NCI-H1048 (cell line): ENCODE measurements at places on chromosomes 16 and 17.

GRCh38 chr16:67024384-67025209, 4.4 kb upstream of the CBFB start:
- DNase-seq = no peak

GRCh38 chr16:50751528-50751927, 9.6 kb downstream of the CYLD start:
- no peak for DNase-seq

- DNase-seq = no peak
Observed at GRCh38 chr17:35617505-35617904, 30.4 kb downstream of the AP2B1 start.

- no peak for DNase-seq
Observed at GRCh38 chr16:74760007-74760767, 14.4 kb downstream of the FA2H start.

- DNase-seq = no peak
Observed at GRCh38 chr17:73064084-73064938, 28.2 kb downstream of the SLC39A11 start.

GRCh38 chr16:610513-611381, 20.0 kb upstream of the WFIKKN1 start:
- no peak for DNase-seq

DNA sequence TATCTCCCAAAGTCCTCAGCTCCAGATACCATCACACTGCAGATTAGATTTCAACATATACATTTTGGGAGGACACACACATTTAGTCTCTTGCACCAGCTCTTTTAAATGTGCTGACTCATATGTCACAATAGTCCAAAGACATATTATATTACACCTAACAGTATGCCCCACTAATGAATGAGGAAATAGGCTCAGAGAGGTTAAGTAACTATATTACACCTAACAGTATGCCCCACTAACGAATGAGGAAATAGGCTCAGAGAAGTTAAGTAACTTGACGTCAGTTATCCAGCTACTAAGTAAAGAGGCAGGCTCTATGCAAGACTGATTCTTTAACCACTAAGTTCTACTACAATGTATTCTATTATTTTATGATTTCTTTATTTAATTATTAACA, 9.7 kb downstream of the IRX6 start:
- no peak for DNase-seq

DNA sequence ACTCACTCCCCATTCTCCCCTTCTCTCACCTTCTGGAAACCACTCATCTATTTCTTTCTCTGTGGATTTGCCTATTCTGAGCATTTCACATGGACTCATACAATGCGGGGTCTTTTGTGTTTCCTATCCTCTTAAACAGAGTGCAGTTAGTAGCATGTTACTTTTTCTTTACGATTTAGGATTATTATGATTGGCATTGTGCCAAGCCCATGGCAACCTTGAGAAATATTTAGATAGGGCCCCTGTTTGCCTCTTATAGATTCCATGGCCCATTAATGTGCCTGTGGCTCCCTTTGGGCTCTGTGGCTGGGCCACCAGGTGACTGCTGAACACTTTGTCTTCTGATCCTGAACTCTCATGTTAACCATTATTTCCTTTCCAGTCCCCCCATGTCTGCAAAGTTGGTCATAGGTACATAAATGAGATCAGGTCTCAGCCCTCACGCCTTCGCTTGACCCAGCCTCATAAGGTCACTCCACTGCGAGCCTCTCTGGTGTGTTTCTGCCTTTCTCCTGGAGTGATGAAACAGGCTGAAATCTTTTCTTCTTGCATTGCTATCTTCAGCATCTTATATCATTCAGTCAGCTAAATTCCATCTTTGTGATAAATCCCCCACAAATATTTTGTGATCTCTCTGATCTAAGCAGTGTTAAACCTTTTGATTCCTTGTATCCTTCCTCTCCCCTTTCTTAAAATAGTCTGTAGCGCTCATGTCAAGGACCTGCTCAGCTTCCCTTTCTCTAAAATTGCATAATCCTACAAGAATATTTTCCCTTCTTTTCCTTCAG, 44.0 kb downstream of the MYH3 start:
- no peak for DNase-seq

DNA sequence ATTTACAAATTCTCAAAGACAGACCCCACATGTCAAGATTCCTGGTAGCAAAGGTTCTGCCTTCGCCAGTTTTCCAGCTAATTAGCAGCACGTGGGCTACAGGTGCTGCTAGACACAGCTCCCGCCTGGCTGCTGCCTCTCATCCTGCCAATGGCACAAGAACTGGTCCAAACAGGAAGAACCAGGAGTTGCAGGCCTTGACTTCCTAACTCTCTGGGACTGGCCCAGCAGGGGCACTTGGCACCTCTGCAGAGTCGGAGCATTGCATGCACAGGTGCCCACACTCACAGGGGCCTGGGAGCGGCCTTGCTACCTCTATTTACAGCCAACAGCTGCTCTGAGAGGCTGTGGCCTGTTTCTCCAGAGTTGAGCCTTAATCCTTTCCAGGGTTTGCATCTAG, 39.6 kb downstream of the TK2 start:
- DNase-seq = no peak

DNA sequence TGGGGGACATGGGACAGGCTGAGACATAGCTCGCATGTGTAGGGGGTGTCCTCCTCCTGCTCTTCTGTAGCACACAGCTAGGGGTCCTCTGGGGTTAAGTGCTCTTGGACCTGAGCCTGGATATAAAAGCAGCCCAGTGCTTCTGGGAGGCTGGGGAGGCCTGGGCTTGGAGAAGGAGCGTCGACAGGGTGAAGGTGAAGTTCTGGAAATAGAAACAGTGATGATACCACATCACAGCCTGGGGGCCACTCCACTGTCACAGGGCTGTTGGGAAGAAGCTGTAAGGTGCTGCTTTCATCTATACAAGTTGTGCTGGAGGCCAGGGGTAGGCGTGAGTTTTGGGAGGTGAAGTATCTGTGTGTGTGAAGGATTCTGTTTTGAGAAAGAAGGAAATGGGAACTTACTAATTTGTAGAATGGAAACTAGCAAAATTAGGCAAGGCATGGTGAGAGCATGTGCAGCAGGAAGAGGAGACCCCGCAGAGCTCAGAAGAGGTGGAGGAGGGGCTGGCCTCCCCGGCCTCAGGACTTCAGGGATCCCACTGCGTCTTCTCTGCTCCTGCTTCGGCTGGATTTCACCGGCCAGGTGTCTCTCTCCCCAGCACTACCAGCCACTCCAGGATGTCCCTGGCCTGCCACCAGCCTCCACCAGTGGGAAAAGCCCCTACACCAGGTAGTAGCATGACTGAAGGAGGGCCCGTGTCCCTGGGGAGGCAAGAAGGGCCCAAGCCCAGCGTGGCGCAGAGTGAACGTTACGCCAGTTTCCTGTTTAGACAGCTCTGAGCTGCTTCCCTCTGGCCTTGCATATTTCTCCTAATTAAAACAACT, 19.4 kb downstream of the PLCG2 start:
- no peak for DNase-seq

DNA sequence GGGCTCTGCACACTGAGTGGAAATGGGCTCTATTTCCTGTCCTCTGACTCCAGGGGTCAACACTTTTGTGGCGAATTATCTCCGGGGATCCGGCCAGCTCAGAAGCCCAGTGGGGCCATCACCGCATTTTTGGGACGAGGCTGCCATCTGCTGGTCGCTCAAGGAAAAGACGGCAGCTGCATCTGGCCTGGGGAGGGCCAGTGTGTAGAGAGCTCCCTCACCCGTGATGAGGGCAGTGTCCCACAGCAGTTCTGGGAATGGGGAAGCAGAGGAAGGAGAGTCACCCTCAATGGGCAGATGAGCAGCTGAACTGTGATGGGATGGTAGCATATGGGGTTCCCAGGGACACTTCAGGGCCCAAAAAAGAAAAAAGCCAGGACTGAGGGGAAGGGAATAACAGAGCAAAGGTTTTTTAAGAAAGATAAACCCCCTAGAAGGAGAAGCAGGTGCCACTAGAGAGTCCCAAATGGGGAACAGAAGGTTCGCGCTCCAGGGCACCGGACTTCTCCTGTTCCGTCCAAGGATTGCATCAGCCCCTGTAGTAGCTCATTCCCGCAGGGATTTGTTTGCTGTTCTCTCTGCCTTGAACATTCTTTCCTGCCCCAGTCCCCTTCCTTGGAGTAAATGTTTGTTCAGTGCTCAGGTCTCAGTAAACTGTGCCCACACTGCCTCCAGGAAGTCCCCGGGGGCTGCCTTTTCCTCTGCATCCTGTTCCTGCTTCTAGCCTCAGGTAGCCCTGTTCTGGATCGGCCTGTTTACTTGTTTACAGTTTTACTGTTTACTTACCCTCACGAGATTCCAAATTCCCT, 9.3 kb upstream of the ABCC12 start:
- DNase-seq = no peak

DNA sequence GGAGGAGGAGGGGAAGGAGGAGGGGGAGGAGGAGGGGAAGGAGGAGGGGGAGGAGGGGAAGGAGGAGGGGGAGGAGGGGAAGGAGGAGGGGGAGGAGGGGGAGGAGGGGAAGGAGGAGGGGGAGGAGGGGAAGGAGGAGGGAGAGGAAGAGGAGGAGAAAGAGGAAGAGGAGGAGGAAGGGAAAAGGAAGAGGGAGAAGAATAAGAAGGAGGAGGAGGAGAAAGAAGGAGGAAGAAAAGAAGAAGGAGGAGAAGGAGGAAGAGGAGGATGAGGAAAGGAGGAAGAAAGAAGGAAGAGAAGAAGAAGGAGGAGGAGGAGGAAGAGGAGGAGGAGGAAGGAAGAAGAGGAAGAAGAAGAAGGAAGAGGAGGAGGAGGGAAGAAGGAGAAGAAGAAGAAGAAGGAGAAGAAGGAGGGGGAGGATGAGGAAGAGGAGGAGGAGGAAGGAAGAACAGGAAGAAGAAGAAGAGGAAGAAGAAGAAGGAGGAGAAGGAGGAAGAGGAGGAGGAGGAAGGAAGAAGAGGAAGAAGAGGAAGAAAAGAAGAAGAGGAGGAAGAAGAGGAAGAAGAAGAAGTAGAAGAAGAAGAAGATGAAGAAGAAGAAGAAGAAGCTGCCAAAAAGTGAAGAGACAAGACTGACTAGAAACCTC, 103.8 kb downstream of the C16orf78 start:
- DNase-seq = no peak

DNA sequence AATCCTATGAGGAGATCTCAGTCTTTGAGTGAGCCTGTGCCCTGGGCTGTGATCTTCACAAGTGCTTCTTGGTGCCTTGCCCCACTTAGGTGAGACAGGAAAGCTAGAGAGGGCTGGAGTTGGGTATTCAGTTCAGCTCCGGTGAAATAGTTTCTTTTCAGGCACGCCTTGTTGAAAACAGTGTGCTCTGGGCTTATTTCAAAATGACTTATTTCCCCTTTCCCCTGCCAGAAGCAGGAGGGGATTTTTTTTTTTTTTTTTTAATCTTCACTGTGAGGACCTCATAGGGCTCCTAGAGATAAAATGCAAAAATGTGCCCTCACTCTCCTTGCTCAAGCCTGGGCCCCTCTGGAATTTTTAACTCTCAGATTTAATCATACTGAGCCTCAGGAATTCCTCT, 27.2 kb downstream of the MOSMO start:
- no peak for DNase-seq

GRCh38 chr16:85536411-85537330, 76.5 kb upstream of the GSE1 start:
- DNase-seq = no peak

DNA sequence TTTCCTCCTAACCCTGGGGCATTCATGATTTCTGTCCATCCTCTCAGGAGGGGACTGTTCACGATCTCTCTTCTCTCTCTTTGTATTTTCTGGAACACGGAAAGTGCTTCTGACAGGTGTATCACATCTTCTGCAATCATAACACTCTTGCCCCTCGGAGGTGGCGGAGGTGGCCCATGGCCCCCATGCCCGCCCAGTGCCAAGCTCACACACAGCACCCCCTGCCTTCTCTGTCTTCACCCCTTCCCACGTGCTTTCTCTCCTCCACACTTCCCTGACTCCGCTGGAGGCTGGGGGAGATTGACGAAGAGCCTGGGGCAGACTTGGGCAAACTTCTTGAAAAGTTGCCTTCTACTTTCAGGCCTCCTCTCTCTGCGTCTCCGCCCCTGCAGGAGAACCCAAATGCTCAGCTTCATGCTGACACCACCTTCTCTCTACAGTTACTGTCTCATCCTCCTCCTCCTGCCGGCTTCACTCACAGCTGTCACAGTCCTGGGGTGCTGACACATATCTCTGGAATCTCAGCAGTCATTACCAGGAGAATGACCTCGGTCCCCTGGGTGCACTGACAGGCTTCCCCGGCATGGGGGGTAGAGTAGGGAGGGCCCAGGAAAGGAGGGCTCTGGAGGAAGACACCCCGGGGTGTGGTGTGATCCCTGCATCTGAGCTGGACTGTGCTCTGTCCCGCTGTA, 127.1 kb downstream of the ENGASE start:
- DNase-seq = no peak

- no peak for DNase-seq
Observed at GRCh38 chr17:68238164-68238870, 9.5 kb upstream of the AMZ2 start.

DNA sequence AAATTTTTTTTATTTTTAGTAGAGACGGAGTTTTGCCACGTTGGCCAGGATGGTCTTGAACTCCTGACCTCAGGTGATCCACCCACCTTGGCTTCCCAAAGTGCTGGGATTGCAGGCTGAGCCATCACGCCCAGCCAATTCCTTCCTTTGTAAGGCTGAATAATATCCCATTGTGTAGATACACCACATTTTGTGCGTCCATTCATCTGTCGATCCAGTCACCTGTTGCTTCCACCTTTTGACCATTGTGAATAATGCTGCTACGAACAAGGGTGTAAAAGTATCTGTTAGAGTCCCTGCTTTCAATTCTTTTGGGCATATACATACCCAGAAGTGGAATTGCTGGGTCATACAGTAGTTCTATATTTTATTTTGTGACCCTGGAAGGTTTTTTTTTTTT, 15.3 kb downstream of the TRPV2 start:
- no peak for DNase-seq

DNA sequence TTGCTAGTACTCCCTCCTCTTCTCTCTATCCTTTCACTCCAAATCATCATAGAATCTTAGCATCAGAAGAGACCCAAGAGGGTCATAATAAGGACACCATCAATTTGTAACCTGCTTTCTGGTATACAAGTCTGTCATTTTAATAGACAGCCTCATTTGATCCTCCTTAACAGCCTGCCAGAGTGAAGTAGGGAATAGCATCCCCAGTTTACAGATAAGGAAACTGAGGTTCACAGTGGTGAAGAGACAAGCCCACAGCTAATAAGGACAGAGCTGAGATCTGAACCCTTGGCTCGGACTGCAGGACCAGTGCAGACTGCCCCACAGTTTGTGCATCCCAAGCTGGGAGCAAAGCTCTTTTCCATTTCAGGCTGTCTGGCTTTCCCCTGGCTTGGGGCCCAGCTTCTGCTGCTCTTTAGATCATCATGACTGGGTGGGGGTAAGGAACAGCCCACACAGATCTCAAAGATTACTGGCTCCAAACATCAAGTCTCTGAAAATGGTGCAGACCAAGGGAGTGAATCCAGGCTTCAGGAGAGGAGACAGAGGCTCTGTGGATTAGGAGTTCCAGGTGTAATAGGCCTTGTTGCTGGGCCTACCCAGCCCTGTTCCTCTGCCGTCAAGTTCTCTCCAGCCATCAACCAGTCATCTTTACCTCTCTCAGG, 10.3 kb upstream of the IGFBP4 start:
- no peak for DNase-seq
